ENCODE measurements at places on chromosomes 3 and 15.

DNA sequence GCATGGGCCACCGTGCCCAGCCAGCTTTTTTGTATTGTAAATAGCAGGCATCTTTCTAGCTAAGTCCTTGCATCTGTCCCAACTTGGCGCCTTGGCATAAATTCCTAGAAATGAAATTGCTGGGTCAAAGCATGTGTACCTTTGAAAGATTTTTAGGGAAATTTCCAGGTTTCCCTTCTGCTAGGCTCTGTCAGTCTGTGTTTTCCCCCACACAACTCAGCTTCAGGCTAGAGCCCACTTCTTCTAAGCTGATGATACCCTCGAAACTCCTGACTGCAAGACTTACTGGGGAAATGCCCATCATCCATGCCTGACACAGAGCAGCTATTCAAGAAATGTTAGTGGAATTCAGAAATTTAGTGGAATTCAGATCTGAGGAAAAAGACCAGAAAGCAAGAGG, 10.8 kb upstream of the RPL32 start:
- no peak for DNase-seq

DNA sequence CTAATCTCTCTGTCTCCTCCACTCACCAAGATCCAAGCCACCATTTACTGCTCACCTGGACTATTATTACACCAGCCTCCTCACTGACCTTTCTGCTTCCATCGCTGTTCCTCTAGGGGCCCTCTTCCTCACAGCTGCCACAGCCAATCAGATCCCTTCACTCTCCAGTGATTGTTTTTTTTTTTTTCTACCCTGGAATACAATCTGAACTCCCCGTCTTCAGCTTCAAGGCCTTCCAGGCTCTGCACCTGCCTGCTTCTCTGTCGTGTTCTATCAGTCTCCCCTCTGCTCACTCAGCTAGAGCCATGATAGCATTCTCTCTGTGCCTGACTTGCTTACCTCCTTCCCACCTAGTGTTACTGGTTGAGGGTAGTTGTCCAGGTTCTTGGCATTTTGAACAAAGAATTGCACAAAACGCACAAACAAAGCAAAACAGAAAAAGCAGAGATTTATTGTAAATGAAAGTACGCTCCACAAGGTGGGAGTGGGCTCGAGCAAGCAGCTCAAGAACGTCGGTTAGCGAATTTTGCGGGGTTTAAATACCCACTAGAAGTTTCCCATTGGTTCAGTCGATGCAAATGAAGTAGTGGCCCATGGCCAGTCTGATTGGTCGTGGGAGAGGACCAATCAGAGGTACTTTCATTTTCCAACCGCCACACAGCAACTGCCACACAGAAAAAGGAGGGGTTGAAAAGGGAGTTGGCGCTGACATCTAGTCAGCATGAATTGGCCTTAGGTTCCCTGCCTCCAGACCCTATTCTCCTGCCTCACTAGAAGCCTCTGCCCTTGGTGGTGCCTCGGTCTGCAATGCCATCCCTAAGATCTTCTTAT, 188.9 kb downstream of the TLE3 start:
- no peak for DNase-seq

GRCh38 chr3:179902061-179902460, 134.7 kb downstream of the PEX5L start:
- no peak for DNase-seq

- peak; percentile 85 for DNase-seq
Measured at GRCh38 chr3:73542136-73542535, 82.6 kb downstream of the PDZRN3 start.

DNA sequence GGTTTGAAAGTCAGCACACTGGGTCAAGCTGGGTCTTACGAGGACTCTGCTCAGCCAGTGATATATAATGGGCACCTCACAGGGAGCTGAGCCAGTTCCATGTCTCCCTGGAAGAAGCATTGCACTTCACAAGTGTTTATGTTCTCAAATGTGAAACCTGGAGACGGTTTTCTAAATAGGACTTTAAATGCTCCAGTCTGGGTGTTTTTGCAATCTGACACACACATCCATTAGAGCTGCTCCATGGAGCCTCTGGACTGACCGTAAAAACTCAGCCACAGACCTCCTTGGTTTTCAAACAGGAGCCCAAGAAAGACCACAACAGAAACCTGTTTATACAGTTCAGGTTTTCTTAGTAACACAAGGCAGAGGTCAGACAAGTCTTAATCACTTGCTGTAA, 201.3 kb upstream of the LRIG1 start:
- DNase-seq = no peak

DNA sequence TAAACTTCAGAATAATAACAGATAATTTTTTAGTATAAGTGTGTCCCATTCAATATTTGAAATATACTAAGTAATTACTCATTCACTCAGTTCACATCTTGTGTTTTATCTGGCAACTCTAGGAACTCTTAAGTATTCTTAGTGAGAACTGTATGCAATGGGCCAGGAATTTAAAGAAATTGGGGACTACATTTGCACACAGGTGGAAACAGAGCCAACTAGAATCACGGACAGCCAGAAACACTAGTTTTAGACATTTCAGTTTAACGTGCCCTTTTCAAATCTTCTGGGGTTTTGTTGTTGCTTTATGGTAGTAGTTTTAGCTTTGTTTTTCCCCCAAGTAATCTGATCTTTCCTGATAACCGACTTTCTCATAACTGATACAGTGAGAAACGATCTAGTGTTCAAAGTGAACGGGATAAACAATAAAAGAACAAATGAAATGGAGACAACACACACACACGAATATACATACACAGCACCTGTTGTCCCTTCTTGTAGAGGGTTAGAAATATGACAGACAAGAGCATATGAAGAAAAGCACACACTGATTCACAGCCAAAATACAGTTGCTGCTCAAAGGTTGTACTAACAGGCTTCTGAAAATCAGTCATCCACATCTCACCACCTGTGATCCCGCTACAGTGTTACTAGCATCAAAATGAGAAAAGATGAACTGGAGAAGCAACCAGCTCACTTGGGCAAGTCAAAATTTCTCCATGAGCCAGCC, 167.0 kb downstream of the FMN1 start:
- no peak for DNase-seq

- DNase-seq = no peak
Measured at GRCh38 chr15:72220687-72221086, 10.3 kb downstream of the PKM start.

GRCh38 chr15:84831613-84832012, 14.5 kb downstream of the ALPK3 start:
- no peak for DNase-seq

DNA sequence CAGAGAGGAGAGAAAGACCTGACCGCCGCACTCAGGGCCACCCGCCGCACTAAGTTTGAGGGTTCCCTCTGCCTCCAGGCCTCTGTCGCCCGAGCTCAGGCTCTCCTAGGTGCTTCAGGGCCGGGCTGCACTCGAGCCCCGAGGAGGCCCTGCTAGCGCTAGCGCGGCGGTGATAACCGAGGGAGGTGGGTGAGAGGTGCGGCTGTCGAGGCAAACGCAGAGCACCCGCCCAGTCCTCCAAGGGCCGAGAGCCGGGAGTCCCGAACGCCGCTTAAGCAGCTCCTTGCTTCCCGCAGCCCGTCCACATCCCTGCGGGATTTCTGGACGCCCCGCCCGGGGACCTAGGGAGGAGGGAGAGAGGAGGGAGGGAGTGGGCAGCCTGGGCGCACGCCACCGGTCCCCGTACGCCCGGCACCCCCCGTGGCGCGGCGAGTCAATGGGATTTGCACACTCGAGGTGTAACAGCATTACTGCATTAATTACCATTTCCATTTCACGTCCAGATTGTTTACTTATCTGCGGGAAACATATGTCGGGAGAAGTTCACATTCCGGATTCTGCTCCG, 6.8 kb downstream of the SOX14 start:
- DNase-seq = peak; percentile 58

- DNase-seq = no peak
Measured at GRCh38 chr3:114597012-114597411, 303.2 kb downstream of the TIGIT start.

- peak; percentile 3 for DNase-seq
Measured at GRCh38 chr3:10957976-10958749, 34.4 kb upstream of the SLC6A1 start.

GRCh38 chr3:149023951-149024350, 32.6 kb downstream of the GYG1 start:
- peak; percentile 3 for DNase-seq

DNA sequence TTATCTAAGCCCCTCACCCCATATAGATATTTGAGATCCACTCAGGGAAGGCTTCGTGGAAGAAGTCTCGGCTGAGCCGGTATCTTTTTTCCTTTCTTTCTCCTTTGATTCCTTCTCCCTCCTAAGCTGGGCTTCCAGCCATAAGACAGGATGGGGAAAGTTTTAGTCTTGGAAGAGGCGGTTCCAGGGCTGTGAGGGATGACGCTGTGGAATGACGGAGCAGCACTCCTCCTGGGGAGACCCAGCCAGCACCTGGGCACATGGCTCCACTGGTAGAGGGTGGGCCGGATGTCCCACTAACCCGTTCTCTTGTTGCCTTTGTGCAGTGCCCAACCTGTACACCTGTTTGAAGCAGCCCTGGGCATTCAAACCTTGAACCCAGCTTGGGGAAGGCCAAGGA, 43.2 kb upstream of the FAM107A start:
- no peak for DNase-seq

DNA sequence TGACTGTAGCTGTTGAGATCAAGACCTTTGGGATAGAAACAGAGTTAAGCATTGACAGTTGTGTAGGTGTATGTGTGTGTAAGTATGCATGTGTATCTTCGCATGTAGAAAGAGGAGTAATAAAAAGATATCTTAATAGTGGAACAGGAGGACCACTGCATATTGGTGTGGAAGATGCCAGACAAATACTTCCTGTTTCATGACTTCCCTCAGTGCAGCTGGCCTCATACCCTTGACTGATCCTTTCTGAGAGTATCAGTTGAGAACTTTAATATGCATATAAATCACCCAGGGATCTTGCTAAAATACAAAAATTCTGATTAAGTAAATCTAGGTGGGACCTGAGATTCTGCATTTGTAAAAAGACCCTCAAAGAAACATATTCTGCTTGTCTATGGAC, 8.5 kb upstream of the ZBED2 start:
- no peak for DNase-seq

- no peak for DNase-seq
Measured at GRCh38 chr3:57699591-57699990, 6.7 kb upstream of the DENND6A start.

GRCh38 chr3:17372362-17373210, 369.8 kb downstream of the TBC1D5 start:
- DNase-seq = no peak

DNA sequence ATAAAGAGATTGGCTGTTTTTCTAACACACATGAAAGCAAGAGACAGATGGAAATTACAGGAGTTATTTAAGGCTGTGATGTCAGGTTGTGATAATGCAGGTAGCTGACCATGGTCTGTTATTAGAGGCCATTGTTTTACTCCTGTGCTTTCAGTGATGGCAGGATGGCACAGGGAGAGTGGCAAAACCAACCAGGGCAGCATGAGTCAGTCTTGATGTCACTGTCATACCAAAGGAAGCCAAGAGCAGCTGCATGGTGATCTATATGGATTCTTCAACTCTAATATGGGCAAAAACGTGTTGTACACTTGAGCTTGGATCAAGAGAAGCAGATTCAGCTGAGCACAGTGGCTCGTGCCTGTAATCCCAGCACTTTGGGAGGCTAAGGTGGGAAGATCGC, 91.8 kb upstream of the LMOD3 start:
- DNase-seq = peak; percentile 30

DNA sequence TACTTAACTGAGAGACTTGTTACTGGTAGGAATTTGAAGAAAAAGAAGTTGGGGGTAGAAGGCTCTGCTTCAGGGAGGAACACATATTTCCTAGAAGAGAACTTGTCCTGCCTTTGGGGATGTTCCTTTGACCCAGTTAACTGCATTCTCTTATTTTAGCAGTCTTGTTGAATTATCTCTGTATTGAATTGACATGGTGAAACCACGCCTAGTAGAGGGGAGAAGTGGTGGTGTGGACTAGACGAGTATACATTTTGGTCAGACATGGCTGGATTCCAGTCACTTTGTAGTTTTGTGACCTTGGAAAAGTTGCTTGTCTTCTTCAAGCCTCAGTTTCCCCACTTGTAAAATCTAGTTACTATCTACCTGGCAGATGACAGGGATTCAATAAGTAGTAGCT, 87.8 kb downstream of the FNDC3B start:
- no peak for DNase-seq

GRCh38 chr15:65311760-65312159, 7.3 kb downstream of the RNU5B-1 start:
- DNase-seq = no peak

DNA sequence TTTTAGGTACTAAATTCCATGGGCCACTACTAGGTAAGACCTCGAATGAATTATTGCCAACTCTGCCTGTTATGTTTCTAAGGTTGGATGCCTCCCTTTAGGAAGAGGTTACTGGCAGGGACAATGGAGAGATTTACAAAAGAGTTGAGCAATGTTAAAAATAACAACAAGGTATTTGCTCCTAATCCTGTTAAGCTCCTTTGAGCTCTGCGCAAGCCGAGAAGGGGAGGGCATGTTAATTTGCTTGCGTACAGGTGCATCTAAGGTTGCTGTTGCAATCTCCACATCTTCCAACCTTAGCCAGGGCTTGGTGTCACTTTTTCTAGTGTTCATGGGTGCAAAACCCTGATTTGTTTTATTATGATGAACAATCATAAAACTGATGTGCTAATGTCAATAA, 161.5 kb upstream of the TPM1 start:
- DNase-seq = no peak

DNA sequence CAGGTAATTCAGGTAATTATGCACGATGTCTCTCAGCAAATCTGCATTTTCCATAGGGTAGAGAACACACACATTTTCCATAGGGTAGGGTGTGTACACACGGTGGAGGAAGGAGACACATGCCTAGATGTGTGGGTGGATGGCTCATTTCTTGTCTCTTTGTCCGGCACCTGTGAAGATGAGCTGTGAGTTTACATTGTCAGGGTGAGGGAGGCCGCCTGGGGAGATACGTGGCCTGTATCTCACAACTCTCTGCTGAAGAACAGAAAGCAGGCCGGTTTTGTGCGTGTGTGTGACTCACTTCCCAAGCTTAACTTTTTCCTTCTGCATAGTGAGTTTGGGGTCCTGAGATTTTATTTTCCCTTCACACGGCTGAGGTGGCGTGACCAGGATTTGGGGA, 60.3 kb downstream of the SLC6A6 start:
- DNase-seq = no peak

DNA sequence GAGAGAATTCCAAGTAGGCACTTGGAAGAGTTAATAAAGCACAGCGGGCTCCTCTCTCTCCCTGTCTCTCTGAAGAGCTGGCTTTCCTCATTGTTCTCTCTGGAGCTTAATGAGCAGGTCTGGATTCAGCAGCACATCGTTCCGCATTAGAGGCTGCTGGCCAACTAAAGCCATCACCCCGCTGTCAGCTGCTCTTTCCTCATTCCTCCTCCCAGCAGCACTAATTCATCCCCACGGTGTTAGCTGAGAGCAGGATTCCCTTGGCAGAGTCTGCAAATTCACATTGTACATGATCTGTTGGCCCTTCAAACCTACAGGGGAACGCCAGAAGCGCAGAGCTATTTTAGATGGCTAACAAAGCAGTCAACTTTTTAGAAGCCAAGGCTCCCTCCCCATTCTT, 44.2 kb downstream of the SGO1 start:
- DNase-seq = no peak
